ENCODE measurements at places on chromosomes 2 and 18.

GRCh38 chr2:176914371-176914770 lies 298.2 kb upstream of the HNRNPA3 start:
- DNase-seq: no peak

- no peak for DNase-seq
Observed at GRCh38 chr2:157337978-157338377, 12.4 kb upstream of the ERMN start.

DNA sequence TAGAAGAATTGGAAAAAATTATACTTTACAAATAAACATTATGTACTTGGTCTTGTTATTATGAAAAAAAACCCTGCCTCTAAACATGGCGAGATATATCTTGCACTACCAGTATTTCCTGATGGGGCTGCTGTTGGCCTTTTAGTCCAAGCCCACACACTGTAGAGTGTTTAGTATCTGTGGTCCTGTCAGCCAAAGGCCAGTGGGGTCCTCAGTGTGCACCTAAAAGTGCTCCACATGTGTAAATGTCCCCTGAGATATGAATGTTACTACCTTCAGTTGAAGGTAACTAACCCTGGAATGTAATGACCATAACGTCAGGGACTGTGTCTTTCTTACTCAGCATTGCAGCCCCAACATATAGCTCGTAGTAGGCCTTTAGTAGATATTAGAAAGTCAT lies 71.1 kb upstream of the HK2 start:
- no peak for DNase-seq

DNA sequence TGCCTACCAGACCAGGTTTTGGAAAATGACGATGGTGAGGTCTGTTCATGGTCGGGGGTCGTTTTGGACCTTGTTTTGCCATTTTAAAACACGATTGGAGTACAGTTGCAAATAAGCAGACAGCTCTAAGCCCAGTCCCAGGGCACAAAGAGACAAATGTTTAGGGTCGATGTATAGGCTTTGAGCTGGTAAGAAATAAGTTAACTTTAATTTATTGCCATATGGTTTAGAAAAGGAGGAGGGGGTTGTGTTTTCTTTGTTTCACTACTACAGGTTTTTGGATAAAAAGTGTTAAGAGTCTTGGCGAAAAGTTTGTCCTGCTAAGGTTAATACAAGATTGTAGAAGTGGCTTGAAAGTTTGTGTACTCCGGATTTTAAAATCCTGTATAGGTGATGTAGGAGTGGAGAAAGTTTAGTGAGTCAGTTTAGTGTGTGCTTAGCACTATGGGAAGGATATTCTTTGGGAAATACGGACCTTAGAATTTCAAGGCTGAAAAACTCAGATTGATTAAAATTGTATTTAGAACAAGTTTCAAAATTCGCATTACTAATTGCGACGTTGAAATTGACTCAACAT lies 1.3 kb downstream of the KCMF1 start:
- DNase-seq: no peak

GRCh38 chr2:214774108-214774507 lies 35.4 kb downstream of the BARD1 start:
- DNase-seq: no peak

- no peak for DNase-seq
Observed at GRCh38 chr2:9627310-9627709, 3.5 kb downstream of the YWHAQ start.

DNA sequence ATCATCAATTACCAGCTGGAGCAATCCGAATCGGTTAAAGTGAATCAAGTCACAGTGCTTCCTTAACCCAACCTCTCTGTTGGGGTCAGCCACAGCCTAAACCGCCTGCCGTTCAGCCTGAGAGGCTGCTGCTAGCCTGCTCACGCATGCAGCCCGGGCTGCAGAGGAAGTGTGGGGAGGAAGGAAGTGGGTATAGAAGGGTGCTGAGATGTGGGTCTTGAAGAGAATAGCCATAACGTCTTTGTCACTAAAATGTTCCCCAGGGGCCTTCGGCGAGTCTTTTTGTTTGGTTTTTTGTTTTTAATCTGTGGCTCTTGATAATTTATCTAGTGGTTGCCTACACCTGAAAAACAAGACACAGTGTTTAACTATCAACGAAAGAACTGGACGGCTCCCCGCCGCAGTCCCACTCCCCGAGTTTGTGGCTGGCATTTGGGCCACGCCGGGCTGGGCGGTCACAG lies 496 bp upstream of the ITGA4 start:
- peak; percentile 69 for DNase-seq

Data from sciatic nerve (tissue), 2 donors.